ENCODE measurements at places on chromosomes 13 and 19.

GRCh38 chr19:39145180-39145953, 19.8 kb downstream of the PAK4 start:
- DNase-seq = no peak

DNA sequence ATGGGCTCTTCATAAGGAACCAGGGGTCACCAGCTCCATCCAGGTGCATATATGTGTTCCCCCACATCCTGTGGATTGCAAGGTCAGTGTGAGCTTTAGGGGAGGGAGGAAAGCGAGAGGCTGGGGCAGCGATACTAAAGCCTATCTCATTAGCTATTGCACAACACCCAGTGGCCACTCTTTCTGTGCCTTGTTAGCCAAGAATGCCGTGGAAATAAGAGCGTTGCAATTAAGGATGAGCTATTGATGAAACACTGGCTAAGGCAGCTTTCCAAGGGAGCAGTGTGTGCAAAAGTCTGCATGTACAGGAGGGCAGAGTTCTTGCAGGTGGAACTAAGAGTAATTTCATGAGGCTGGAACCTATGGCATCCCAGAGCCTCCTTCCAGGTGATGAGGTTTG, 17.6 kb downstream of the TNFSF11 start:
- DNase-seq = no peak

DNA sequence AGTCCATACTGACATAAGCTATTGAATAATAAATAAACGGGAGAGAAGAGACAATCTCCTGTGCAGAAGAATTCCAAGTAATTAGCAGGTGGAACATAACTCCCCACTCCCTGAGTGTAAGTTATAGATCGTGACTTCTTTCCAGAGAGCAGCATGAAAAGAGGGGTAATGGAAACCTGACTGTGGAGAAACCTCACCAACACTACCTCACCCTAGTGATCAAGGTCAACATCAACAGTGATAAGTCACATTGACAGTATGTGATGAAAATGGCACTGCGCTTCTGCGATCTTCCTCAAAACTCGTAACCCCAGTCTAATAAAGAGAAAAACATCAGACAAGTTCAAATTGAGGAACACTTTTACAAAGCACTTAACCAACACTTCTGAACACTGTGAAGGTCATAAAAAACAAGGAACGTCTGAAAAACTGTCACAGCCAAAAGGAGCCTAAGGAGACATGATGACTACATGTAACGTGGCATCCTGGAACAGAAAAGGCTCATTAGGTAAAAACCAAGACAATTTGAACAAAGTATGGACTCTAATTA, 19.8 kb downstream of the CAB39L start:
- DNase-seq = no peak

DNA sequence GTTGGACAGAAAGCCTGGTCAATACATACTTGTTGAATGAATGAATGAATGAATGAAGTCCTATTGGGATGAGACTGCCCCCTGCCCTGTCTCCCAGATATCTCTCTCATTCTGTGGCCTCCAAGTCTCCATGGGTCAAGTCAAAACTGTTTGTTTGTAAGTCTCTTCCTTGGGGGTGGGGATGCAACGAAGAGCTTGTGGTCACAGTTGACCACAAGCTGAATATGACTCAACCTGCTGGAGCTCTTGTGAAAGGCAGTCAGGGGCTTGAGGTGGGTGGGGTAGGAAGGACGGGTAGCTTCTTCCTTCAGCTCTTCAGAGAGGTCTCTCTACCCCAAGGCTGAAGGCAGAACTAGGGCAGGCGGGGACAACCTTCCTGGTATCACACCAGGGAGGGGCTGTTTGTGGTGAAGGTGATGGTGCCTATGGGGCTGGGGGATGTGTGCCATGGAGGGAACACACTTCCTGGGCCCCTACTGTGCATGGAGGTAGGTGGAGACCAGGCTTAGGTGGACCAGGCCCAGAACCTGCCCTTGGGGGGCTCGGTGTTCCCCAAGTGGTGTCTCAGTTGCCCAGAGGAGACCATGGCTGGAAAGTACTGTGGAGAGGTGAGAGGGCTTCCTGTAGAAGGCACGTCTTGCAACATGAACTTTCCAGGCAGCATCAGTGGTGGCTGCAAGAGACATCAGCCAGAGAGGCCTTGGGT, 8.0 kb downstream of the MYO1F start:
- DNase-seq = peak; percentile 61

DNA sequence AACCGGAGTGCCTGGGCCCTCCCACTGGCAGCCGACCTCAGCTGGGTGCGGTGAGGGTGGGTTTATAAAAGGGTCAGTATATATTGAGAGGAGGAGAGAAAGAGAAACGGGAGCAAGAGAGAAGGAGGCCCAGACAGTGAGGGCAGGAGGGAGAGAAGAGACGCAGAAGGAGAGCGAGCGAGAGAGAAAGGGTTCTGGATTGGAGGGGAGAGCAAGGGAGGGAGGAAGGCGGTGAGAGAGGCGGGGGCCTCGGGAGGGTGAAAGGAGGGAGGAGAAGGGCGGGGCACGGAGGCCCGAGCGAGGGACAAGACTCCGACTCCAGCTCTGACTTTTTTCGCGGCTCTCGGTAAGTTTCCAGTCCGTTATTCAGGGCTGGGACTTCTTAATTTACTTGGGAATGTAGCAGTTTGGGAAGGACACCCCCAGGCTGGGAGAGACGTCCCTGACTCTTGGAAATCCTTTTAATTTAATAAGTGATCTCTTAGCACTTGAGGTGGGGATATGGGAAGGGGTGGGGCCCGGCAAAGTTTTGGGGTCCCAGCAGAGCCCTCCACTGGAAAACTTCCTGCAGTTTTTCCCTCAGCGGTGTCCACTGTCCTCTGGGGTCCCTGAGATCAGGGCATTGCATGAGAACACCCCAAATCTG, at the start of gene EMP3:
Gene EMP3, plus strand, starts transcription at position 288 of the 646 bp plus-strand sequence. CDS start 1,293 bp downstream, outside the sequence.
- DNase-seq = peak; percentile 65

DNA sequence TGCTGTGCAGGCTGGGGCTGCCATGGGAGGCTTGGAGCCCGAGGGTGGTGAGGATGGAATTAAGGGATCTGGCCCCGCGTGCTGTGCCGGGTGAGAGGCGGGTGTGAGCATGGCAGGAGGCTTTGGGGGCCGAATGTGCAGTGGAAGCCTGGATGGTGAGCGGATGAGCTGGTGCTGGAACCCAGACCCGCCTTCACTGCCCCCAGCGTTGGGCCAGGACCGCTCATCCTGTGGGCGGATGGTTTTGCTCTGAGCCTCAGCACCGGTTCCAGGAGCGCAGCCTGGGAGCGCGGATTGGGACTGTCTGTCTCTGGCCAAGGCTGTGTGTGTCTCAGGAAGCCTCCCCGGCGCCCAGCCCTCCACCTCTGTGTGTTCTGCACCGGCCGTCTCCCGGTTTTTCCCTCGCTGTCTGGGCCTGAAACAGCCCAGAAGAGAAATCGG, 16.7 kb downstream of the KDM4B start:
- no peak for DNase-seq

GRCh38 chr13:43688227-43688907, 98.4 kb downstream of the ENOX1 start:
- DNase-seq = no peak

GRCh38 chr19:10461047-10461949, 41.0 kb downstream of the PDE4A start:
- peak; percentile 63 for DNase-seq

DNA sequence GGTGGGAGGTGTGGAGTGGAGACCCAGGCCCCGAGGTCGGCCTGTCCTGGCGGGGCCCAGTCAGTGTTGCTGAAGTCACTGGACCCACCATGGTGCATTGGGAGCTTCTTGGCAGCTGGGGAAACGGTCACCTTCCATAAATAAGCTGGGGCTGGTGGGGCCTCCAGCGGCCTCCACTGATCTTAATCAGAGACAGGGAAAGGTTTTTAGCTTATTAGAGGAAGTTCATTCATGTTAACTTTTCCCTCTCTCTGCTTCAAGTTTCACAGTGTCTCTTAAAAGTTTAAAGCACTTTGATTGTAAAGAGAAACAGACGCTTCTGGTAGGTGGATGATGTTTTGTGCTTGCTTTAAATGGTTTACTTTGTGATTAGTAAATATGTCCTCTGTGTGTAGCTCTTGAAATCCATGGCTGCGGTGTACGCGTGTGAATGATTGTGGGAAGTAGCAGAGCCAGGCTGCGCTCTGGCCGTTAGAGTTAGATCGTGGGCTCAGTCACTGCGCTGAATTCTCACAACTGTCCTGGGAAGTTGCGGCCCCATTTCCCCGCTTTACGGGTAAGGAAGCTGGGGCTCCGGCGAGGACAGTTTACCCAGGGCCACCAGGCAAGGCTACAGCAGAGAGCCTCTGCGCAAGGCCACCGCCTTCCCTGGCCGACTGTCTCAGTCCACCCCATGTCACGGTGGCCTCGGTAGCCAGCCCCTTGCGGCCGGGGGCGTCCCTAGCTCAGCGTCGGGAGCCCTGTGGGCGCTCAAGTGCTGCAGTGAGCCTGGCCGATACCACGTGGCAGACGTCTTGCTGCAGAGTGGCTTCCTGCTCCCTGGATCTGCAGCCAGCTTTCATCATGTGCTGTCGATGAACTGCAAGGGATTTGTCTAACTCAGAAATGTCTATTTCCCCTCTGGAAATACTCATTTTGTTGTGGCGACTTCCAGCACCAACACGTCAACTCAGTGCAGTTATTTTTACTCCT, 16.5 kb upstream of the NDUFS7 start:
- DNase-seq = no peak

DNA sequence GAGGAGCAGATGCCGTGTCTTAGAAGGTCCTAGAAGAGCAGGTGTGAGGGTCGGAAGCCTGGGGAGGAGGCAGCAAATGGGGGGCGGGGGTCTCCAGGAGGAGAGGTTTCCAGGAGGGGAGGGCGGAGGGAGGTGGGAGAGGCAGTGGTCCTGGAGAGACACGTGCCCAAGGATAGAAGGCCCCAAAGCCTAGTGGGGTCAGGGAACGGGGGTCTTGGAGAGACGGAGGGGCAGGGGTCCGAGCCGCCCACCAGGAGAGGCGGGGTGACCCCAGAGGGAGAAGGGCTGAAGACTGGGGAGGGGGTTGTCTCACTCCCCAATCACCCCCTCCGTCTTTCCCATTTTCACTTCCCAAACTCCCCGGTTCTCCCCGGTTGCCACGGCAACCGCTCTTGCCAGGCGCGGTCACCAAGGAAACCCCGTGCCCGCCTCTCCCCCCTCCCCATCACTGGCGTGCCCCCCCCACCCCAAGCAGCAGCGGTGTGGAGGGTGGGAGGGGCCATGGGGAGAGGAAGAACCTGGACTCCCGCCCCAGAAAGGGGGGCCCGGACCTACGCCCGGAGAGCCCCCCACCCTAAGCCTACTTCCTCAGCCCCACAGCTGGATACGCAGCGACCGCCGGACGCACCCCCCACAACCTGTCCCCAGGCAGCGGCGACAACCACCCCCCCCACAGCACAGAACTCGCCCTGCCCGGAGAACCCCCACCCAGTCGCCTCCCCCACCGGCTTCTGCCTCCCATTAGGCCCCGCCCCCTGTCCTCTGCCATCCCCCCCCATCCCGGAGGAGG, 988 bp downstream of the LRRC4B start:
- no peak for DNase-seq

- no peak for DNase-seq
Measured at GRCh38 chr13:51416107-51416506, 36.7 kb downstream of the INTS6 start.

DNA sequence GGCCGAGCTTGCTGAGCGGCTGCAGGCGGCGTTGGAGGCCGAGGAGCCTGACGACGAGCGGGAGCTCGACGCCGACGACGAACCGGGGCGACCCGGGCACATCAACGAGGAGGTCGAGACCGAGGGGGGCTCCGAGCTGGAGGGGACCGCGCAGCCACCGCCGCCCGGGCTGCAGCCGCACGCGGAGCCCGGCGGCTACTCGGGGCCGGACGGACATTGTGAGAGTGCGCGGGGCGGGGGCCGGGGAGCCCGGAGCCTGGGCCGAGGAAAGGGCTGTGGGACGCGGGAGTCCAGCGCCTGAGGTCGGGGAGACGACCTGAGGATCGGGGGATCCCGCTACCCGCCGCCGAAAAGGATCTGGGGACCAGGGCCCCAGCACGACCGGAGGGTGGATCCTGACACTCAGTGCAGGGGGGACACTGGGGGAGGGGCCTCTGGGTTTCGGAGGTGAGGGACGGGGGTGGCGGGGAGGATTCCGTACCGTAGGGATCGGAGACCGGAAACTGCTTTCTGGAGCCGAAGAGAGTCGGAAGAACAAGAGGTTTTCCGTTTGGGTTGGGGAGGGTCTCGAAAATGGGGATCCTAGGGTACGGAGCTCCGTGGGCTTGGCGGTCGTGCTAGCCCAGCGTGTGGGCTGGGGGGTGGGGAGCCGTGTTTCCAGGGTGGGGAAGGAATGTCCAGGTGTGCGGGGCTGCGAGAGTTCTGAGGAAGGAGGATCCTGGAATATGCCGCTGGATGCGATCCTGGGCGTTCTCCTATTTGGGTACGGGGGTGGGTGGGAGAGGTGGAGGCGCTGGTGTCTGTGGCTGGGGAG, 616 bp downstream of the HNRNPUL1 start:
- DNase-seq = no peak

DNA sequence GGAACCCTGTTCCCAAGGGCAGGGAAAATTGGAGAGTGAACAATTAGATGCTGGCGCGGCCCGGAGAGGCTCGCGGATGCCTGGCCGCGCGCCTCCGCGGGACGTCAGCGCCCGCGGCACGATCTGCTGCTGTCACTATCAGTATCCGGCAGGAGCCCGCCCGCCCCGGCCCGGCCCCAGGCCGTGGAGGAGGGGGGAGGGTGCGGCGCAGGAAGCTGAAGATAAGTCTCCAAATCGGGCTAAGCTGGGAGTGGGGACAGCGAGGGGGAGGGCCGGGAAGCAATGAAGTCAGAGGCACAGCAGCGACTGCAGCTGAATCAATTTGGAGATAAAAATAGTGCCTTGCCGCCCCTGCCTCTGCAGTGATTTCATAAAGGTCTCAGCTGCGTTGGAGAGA, 441.5 kb upstream of the KLF12 start:
- peak; percentile 14 for DNase-seq

DNA sequence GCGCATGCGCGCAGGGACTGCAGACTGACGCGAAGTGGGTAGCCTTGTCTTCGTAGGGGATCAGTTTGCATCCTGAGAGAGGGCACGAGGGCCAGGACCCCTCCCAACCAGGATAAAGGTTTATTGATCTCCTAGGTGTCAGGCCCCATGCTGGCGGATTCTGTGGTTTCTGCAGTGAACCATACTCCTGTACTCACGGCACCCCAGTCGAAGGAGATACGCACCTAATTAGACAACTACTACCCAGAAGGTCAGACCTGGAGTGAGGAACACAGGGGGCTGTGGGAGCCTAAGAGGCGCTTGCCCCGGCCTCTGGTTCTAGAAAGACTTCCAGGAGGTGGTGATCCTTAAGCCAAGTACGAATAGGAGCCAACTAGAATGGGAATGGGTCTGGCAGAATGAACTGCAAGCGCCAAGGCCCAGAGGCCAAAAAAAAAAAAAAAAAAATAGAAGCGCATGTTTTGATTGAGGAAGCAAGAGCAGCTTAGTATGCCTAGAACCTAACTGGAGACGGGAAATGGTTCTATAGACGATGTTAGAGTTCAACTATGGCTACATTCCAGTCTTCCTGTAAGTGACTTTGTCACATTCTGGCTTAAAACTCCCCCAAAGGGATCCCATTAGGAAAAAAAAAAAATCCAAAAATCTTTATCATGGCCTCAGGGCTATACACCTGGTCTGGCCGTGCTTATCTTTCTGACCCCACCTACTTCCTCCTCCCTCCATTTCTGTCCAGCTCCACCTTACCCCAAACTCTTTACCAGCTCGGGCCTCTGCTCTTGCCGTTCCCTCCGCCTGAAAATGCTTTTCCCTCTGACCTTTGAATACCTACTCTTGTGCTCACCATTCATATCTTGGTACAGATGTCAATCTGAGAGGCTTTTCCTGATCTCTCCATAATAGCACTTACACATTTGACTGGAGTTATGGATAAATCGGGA, 902 bp upstream of the ZNF428 start:
- DNase-seq = peak; percentile 83

GRCh38 chr13:25421612-25422011, 49.8 kb downstream of the ATP8A2 start:
- DNase-seq = no peak

- DNase-seq = no peak
Measured at GRCh38 chr13:74316547-74316946, 182.3 kb upstream of the KLF12 start.

All from activated CD8-positive, alpha-beta memory T cell treated with anti-CD3 and anti-CD28 coated beads for 4 hours (primary cell).